ENCODE measurements at places on chromosomes 5 and 9.

DNA sequence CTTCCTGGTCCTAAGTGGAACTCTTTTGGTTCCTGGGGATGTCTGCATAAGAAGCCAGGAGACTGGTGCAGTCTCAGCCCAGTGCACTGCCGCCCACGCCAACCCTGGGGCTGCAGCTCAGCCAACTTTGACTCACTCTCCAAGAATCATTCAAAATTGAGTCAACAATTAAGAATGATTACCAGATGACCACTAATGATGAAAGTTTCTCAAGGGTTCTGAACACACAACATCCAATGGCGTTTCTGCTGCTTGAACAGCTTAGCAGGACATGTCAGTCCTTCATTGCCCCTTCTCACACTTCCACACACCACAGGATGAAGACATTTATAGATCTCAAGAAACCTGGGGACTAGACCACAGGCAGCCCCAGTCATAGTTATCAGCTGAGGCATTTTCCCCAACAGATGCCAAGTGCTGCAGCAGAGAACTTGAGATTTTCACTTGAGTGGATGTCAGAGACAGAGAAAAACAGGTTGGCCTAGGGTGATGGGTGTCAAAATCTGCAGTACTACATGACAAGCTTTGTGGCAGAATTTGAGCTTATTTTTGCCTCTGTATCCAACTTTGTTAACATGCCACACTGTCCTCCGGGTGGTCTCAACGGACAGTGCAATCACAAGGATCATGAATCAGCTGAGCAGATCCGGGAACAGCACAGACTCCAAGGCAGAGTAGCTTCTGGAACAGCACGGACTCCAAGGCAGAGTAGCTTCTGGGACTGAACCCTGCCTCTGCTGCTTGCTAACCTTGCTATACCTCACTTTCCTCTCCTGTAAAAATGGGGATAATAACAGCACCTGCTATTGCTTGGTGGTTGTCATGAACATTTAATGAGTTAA, 356.1 kb downstream of the SPOCK1 start:
- DNase-seq, result no peak

- no peak for DNase-seq
Observed at GRCh38 chr5:151717416-151717815, 30.7 kb upstream of the SPARC start.

GRCh38 chr5:175854231-175855040, 16.9 kb upstream of the CPLX2 start:
- no peak for DNase-seq

GRCh38 chr5:173664154-173664526, 47.7 kb upstream of the BOD1 start:
- no peak for DNase-seq

- no peak for DNase-seq
Observed at GRCh38 chr5:59587489-59588337, 305.8 kb downstream of the PDE4D start.

DNA sequence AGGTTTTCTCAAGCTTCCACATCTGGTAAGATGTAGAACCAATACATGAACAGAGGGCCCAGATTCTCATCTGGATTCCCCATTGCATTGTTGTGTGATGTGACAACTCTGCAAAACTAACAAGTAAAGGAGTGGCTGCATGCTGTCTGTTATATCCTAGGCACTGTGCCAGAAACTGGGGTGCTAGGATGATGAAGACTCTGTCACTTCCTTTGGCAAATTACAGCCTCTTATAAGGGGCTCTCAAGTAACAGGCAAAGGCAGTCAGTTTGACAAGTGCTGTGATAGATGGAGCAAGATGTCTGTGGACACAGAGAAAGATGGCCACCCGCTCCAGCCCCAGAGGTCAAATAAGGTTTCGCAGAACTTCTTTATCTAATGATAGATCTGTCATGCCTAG, 115.7 kb downstream of the PAPPA start:
- no peak for DNase-seq

- no peak for DNase-seq
Observed at GRCh38 chr9:82128011-82128696, 139.6 kb downstream of the SPATA31D1 start.

DNA sequence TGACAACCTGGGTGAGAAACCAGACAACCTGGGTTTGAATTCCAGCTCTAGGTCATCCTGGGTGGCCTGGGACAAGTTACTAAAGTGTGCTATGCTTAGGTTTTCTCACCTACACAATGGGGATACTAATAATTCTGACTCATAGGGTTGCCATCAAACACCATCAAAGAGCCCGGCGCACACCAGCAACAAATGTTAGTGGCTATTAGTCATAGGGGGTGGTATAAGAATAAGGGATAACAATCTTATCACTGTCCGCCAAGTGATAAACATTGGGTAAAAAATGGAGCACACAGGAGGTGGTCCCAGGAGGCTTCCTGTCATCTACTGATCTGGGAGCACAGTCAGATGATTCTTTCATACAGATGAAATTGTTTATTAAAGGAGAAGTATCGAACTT, 61.4 kb upstream of the AFAP1L1 start:
- no peak for DNase-seq

DNA sequence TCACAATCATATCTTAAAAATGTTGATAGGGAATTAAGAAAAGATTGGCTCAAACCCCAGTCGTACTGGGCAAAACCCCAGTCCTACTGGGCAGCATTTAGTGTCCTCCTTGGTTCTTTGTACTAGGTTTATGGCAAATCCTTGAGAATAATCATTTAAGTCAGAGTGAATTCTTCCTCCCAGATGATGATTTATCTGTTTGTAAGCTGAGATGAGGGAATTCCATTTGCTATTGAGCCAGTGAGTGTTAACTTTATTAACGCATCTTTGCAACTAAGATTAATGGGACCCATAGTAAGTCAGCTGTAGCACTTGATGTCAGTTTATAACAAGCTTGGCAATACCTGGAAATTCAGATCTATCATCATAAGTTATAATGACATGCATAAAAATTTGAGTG, 821.8 kb upstream of the DMAC1 start:
- DNase-seq, result no peak

GRCh38 chr5:180380856-180381255, 27.7 kb upstream of the GFPT2 start:
- no peak for DNase-seq

DNA sequence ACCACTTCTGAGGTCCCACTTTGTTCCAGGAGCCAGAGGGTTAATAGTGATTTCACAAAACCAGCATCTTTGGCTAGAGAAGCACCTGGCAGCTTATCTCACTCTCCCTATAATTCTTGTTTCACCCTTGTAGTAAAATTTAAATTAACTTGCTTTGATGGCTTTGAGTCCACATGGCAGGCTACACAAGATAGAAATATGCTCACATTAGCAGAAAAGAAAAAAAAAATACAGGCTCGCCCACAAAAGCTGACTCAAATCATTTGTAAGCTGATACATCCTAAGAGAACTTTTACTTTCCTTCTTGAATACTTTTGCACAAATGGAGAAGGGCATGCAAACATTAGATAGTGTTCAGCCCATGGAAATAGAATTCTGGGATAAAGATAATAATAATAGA, 36.2 kb downstream of the TNFSF15 start:
- no peak for DNase-seq

GRCh38 chr9:83339435-83339834, 198.8 kb downstream of the FRMD3 start:
- DNase-seq, result no peak

DNA sequence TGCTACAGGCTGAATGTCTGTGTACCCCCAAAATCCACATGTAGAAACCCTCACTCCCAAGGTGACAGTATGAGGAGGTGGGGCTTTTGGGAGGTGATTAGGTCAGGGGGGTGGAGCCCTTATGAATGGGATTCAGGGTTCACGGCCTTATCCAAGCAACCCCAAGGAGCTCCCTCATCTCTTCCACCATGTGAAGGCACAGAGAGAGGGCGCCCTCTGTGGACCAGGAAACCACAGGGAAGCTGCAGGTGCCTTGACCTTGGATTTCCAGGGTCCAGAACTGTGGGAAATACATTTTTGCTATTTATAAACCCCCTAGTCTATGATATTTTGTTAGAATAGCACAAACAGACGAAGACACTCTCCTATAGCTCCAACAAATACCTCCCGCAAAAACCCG, 53.6 kb upstream of the IRX2 start:
- no peak for DNase-seq

- DNase-seq, result no peak
Observed at GRCh38 chr5:92374859-92375258, 991.7 kb upstream of the ARRDC3 start.

DNA sequence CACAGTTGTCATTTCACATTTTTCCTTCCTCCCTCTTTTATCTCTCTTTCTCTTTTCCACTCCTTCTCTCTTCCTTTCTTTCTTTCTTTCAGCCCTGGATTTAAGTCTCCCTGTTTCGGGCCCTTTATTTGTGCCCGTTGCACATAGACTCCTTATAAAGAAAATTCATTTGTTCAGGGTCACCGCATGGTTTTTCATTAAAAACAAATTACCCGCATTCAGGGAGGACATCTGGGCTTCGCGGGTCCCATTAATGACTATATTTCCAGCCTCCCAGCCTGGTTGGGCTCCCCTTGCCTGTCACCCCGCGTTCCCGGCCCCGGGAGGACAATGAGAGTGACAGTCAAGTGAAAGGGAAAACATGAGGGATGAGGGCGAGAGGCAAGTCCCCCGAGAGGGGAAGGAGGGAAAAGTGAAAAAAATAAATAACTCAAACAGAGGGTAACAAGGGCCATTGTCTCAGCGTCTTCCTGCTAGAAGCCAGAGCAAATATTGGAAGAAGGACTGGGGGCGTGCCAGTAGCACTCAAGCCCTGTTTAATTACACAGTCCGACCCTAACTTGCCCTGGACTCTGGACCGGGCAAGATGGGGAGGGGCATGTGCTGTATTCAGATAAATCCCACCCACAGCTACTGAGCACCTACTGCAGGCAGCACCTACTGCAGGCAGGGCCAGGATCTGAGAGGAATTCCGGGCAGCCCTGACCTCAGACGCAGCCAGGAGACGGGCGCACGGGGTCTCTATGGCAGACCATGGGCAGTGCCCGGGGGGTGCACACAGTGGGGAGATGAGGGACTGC, 166.2 kb downstream of the PAX5 start:
- no peak for DNase-seq

- no peak for DNase-seq
Observed at GRCh38 chr9:28653216-28653615, 1079.9 kb upstream of the C9orf72 start.

GRCh38 chr5:5781335-5781734, 358.9 kb downstream of the ICE1 start:
- DNase-seq, result no peak

- no peak for DNase-seq
Observed at GRCh38 chr5:55773057-55773456, 35.2 kb downstream of the DDX4 start.

GRCh38 chr9:128006332-128006996, 25.7 kb upstream of the EEIG1 start:
- DNase-seq, result no peak

DNA sequence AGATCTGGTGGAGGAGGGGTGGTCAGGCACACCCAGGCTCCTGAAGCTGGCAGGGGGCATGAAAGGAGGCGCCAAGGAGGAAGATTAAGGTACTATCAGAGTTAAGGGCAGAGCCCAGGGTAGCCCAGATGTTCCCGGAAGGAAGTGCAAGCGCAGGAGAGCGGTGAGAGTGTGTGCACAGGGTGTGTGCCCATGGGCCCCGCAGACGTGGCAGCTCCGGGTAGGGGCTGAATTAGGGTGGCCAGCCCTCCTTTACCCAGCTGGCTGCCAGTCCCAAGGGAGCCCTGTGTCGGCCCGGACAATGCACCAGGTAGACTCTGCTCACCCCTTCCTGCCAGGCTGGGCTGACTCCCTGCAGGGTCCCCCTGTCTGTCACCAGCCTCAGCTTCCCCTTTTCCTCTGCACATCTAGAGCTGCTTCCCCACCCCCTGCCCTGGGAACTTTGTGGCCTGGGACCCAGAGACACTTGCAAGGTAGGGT, at the start of gene SMIM33:
Gene SMIM33, plus strand, starts transcription at position 184 of the 480 bp plus-strand sequence. Its CDS starts 118 bp downstream, at position 302.
- DNase-seq, result no peak

DNA sequence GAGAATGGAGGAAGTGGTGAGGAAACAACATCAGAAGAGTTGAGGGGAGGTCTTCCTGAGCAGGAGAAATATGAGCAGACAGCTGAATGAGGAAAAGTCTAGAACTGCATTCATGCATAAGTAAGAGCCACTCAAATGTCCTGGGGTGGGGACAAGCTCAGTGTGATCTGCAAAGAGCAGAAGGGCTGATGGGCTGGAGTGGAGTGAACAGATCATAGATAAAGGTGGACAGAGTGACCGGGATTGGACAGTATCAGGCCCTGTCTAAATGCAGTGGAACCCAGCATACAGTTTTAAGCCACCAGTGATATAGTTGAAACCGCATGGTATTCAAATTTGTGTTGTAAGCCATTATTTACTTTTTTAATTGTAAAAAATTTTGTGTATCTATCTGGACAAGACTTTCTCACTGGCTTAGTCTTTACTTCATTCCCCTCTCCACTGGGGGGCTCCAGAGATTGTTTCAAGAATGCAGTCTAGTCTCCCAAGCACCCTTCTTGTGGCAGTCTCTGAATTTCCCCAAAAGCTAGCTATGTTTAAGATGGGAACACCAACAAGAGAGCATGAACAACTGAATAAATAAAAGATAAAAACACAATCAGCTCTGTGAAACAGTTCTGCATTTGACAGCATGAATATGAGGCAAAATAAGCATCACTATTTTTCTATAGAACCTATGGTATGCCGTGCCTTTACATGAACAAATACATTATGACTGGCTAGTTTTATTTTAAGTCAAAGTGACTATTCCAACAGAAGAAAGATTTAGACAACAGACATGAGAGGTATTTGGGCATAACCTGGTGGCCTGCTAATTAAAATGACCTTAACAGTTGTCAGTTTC, 10.7 kb upstream of the STK32A start:
- no peak for DNase-seq

DNA sequence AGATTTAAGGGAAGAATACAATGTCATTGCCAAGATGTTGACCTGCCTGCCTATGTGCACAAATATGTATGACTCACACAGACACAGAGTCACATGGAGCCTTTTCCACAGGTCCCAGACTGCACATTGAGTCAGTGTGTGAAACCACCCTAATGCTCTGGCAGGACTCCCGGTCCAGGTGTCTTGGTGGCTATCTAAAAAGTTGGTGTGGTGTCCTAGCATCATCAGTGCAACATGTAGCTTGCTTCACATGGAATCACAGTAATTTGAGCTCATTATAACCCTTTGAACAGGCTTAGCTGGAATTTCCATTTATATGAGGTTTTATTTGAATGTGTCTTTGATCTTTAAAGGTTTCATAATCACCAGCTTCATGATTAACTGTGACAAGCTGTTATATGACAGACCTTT, 10.7 kb downstream of the IFNA5 start:
- DNase-seq, result no peak

- DNase-seq, result no peak
Observed at GRCh38 chr5:142455856-142456255, 131.0 kb upstream of the SPRY4 start.

GRCh38 chr5:88682881-88683361, 200.1 kb downstream of the MEF2C start:
- no peak for DNase-seq

DNA sequence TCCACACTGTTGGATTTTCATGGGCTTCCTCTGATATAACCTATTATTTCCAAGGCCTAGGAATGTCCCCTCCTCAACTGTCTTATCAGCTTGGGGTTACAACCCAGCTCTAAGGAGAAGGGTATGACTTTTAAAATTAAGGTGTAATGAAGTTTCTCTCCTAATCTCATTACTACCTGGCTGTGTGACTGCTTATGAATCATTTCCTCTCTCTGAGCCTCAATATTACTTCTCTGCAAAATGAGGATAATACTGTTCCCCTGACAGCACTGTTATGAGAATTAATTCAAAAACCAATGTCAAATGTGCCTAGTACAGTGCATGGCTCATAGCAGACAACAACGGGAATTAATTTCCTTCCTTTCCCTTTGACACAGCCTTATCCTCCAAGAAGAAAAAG, 118.9 kb downstream of the NR6A1 start:
- DNase-seq, result no peak
